NCI-H345 (cell line): ENCODE measurements at places on chromosomes 16 and 17.

DNA sequence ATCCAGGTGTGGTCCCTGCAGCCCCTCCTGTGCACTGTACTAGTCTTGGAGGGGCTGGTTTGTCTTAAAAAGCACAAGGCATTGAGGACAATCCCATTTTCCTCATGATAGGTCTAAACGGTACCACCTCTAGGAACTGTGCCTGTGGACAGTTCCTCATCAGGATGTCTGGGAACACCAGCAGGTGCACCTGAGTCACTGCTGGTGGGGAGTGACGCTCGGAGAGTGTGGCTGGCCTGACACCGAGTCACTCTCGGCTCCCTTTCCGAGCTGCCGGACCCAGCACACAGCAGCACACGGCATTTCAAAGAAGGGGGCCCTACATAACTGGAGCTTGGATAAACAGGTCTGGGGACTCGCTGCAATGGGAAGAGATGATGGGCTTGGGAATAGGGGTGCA is 25.6 kb downstream of the LRRC75A start:
- DNase-seq = no peak

- DNase-seq = no peak
Measured at GRCh38 chr16:84532855-84533486, 28.5 kb upstream of the MEAK7 start.

GRCh38 chr17:78042542-78042941 is 84.0 kb downstream of the TNRC6C start:
- DNase-seq = no peak

GRCh38 chr16:85662976-85663830 is 25.6 kb downstream of the GINS2 start:
- DNase-seq = no peak

- no peak for DNase-seq
Measured at GRCh38 chr16:71341881-71342280, 16.6 kb upstream of the CALB2 start.

DNA sequence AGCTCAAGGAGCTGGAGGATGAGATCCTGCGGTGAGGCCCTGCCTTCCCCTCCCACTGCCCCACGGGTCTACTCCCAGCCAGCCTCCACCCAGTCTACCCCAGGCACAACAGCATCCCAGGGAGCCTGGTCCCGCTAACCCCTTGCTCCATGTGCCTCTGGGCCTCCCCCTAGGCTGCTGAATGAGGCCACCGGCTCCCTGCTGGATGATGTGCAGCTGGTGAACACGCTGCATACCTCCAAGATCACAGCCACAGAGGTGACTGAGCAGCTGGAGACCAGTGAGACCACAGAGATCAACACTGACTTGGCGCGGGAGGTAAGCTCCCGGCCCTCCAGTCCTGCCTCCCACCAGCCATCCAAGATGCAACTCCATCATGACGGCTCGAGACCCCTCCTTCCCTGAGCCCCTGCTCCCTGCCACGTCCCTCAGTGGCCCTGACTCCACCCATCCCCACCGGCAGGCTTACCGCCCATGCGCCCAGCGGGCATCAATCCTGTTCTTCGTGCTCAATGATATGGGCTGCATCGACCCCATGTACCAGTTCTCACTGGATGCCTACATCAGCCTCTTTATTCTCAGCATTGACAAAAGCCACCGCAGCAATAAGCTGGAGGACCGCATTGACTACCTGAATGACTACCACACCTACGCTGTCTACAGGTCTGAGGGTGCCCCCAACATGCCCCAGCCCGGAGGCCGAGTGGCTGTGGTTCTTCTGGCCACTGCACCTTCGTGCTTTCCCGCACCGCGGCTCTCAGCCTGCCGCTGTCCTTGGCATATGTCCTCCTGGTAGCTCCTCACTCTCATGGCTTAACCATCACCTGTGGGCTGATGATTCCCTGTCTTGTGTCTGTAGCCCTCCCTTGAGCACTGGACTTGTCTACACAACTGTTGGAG is 15.0 kb upstream of the KDM6B start:
- no peak for DNase-seq

DNA sequence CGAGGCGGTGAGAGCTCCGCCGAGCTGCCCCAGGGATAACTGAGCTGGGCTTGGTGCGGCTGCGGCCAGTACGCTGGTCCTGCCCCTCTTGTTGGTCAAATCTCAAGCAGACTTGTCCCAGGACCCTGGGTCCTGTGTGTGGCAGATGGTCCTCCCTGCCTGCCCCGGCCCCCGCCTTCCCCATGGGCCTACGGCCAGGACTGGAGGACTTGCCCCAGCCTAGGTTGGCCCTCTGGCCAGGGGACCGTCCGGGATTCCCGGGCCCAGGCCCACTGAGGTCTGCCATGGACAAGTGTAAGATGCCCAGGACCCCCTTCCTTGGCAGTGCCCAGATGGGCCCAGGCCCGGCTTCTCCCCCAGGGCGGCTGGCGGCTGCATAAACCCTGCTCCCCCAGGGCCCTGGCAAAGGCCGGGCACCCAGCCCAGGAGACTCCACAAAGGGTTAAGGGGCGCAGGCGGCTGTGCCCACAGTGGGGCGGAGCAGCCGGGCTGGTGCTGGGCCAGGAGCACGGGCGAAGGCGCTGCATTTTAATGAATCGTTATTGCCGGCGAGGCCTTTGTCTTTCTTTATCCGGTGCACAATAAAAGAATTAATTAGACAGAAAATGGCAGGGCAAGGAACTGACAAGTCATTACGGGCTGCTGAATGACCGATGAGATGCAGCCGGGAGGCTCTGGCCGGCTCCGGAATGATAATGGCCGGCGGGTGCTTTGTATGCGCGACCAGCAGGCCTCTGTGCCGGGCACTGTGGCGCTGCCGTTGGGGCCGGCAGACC is 9.1 kb downstream of the SOX8 start:
- no peak for DNase-seq

DNA sequence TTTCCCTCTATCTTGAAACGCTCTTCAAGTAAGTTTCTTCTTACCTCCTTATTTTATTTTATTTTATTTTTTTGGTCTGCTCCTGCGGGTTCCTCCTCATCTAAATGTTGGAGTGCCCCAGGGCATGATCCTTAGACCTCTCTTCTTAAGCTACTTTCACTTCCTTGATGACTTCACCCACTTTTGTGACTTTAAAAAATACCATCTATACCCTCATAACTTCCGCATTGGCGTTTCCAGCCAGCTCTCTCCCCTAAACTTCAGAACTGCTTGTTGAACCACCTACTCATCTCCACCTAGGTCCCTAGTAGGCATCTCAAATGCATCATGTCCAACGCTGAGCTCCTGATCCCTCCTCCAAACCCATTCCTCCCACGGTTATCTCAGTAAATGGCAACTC is 51.4 kb upstream of the NFAT5 start:
- no peak for DNase-seq

DNA sequence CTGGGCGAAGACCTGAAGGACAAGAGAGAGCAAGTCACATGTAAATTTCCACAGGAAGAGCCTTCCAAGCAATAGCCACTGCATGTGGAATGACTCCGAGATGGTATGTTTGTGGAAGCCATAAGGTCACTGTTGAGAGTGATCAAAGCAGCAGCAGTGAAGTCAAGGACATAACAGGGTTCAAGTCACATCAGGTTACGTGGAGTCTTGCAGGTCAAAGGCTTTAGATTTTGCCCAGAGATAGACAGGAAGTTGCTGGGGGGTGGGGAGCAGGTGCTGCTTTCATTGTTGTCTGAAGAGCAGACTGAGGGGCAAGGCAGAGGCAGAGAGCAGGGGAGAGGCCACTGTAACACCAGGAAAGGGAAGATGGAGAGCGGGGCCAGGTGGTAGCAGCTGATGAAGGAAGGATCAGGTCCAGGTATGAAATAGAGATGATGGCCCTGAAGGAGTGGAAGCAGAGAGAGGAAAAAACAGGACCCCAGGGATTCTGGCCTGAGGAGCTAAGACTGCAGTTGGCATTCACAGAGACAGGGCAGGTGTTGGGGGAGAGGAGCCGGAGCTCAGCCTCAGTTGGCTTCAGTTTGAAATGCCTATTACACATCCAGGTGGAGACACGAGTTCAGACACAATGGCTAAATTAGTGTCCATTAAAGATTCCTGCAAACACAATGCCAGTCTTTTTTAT is 129.3 kb upstream of the AXIN2 start:
- peak; percentile 20 for DNase-seq

DNA sequence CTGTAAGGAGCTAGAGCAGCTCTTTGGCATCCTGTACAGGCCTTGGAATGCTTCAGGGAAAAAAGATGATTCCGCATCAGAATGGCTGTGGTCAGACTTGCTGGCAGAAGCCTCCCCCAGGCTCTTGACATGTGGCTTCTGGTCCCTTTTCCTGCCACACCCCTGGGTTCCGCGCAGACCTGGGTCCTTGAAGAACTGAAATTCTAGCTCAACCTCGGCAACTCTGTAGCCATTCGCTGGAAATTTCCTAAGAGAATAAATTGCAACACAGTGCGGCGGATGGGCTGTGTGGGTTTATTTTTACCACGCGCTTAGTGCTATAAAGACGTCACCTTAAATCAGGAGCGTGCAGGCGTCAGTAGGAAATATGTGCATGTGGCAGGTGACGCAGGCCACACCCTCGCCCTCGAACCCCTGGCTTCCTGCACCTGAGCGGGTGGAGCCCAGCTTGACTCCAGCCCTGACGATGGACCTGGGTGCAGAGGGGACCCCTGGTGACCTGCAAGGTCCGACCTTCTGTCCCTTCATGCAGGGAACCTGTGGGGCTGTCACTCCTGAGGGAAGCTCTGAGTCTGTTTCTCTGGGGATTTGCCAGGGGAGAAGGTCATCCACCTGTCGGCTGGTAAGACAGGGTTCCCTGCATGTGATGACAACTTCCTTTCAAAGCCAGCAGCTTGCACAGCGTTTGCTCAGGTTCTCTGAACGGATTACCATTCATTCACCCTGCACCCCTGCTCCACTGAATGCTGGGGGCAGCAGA is 46.3 kb downstream of the METRNL start:
- DNase-seq = no peak

- DNase-seq = no peak
Measured at GRCh38 chr17:6254036-6254435, 180.9 kb downstream of the AIPL1 start.

DNA sequence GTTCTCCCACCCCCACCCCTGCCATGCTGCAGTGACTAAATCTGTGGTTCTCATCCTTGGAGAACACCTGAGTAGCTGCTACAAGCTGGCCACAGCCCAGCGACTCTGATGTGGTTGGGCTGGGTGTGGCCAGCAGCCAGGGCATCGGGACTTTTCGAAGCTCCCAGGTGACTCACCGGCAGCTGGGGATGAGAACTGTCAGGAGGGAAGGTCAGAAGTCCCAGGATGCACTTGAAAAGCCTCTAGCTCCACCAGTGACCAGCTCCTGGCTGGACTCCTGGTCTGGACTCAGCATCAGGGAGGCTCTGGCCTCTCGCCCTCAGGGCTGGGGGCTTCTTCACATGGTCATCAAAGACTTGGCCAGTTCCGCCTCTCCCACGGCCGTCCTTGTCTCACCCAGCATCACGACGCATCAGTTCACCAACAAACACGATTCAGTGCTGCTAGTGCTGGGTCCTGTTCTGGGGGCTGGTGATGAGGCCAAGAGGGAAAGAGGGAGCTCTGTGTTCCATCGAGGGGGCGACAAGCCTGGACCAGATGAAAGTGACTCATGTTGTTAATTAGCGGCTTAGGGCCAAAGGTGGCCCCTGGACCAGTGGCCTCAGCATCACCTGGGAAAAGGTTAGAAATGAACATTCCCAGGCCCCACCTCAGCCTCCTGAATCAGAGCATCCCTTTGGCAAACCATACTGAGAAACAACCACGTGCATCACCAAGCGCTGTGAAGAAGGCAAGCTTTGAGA is 3.9 kb upstream of the C17orf99 start:
- DNase-seq = no peak
